ENCODE measurements at places on chromosomes 16 and 17. TPM values are rescaled to one million over a fixed set of nuclear protein-coding genes. Genes with fewer than 3 reads are reported as not detected.

DNA sequence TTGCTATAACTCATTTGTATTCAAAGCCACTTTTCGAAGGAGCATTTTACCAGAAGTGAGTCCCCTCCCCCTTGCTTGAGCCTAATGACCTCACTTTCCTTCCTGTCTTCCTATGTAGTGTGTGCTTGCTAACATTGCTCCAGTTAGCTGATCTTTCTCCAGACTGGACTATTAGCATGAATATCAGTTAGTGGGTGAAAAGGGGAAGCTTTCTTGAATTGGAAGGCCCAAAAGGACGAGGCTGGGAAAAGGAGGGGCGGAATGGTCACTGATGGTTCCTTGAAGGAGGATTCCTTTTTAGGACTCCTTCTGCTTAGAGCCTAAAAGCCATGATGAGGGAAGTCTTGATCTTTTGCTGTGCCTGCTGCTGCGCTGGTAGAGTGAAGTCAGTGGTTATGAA is 11.9 kb downstream of the MAP3K3 start:
- no peak overlapping the region for H3K4me3 ChIP-seq
- H3K27me3 ChIP-seq = no peaks in the 10 kb centered on the region
- peaks cover 5% of the 10 kb centered on the region for H3K36me3 ChIP-seq
- no peak for DNase-seq

Gene RAB26
- 0.26 TPM for total RNA-seq

Gene KRTAP2-1
- not detected for total RNA-seq

Gene SLC5A2
- total RNA-seq = not detected

GRCh38 chr17:32810690-32811089 is 66.2 kb downstream of the MYO1D start:
- H3K27ac ChIP-seq = no peak overlapping the region
- H3K27me3 ChIP-seq = no peaks in the 10 kb centered on the region
- peaks cover 4% of the 10 kb centered on the region for H3K4me1 ChIP-seq
- no peak for DNase-seq
- no peaks in the 10 kb centered on the region for H3K36me3 ChIP-seq

Gene RNU2-1
- total RNA-seq = not detected

DNA sequence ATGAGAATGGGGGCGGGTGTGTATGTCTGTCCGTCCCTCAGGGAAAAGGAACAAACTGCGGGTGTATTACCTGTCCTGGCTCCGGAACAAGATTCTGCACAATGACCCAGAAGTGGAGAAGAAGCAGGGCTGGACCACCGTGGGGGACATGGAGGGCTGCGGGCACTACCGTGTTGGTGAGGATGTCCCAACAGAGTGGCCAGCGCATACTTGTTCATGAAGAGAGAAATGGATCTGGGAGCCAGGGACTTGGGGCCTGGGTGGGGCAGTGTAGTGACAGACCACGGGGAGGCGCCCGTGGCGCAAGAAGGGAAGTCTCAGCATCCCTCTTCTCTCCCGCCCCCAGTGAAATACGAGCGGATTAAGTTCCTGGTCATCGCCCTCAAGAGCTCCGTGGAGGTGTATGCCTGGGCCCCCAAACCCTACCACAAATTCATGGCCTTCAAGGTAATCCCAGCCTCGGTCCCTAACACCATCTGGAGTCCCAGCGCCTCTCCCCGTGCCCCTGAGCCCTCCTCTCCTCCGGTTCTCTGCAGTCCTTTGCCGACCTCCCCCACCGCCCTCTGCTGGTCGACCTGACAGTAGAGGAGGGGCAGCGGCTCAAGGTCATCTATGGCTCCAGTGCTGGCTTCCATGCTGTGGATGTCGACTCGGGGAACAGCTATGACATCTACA is 3.5 kb upstream of the C17orf107 start:
- H3K4me3 ChIP-seq = no peak overlapping the region
- no peaks in the 10 kb centered on the region for H3K27me3 ChIP-seq
- peaks cover 52% of the 10 kb centered on the region for H3K36me3 ChIP-seq
- no peak overlapping the region for H3K27ac ChIP-seq

GRCh38 chr16:4313563-4314531 is 2.0 kb upstream of the GLIS2 start:
- no peaks in the 10 kb centered on the region for H3K36me3 ChIP-seq
- H3K4me3 ChIP-seq = no peak overlapping the region
- H3K27me3 ChIP-seq = peaks cover 45% of the 10 kb centered on the region
- peak overlapping the region; percentile 86 for H3K27ac ChIP-seq

Gene P2RX1
- 2.1 TPM for total RNA-seq

DNA sequence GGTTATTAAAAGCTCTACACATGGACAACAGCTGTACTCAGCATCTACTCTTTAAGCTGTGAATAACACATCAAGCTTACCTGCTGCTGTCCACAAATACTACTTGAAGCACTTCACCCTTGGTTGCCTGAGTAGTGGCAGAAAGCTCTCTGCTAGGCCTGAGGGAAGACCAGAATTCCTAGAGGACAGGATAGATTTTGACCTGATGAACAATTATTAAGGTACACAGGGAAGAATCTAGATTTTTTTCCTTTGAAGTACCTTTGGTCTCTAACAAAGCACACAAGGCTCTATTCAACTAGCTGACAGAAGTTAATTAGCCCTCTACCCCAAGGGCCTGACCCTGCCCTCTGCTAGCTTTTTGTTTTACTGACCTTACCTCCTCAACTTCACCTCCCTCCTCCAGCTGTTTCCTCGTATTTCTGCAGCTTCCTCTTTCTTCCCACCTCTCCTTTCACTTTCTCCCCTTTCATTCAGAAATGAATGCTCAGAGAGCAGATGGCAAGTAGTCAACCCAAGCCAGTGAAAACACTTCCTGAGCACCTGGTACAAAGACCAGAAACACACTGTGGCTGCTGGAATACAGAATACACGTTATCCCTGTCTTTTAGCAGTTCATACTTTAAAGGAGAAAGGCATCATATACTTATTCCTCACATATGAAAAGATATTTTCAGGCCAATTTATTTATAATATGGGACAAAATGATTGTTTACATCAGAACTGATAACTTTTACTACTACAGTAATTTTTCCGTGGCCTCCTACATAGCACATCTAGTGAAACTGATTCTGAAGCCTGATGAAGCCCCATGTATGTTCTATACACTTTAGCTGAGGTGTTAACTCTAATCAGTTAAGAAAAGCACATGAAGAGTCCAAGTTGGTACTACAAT is 5.7 kb upstream of the VEZF1 start:
- H3K27ac ChIP-seq = no peak overlapping the region
- no peaks in the 10 kb centered on the region for H3K36me3 ChIP-seq
- no peaks in the 10 kb centered on the region for H3K27me3 ChIP-seq
- no peak for DNase-seq
- no peak overlapping the region for H3K4me3 ChIP-seq

GRCh38 chr17:71201639-71202038 is 919.2 kb upstream of the SOX9 start:
- H3K27ac ChIP-seq = no peak overlapping the region
- H3K4me3 ChIP-seq = no peak overlapping the region
- DNase-seq = no peak
- no peaks in the 10 kb centered on the region for H3K36me3 ChIP-seq
- H3K4me1 ChIP-seq = no peaks in the 10 kb centered on the region
- no peaks in the 10 kb centered on the region for H3K27me3 ChIP-seq

GRCh38 chr16:29316761-29317183 is 89.7 kb downstream of the NPIPB11 start:
- no peaks in the 10 kb centered on the region for H3K27me3 ChIP-seq
- no peak overlapping the region for H3K4me3 ChIP-seq
- DNase-seq = no peak
- H3K36me3 ChIP-seq = no peaks in the 10 kb centered on the region

DNA sequence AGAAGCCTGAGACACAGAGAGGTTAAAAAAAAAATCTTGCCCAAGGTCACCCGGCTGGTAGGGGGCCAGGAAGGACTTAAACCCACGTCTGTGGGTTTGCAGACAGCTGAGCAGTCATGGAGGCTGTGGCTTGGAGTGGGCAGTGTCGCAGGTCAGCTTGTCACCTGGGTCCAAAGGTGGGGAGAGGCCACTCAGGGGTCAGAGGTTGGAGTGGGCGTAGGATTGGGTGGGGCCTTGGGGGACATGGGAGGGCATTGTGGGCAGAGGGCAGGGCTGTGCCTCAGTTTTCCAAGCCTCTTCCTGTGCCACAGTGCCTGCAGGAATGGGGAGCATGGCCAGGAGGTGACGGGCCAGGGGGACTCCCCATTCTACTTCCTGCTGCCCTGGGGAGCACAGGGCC is 2.0 kb upstream of the NDRG4 start:
- no peaks in the 10 kb centered on the region for H3K36me3 ChIP-seq
- no peak overlapping the region for H3K4me3 ChIP-seq
- DNase-seq = no peak
- H3K27me3 ChIP-seq = peaks cover 4% of the 10 kb centered on the region
- peaks cover 12% of the 10 kb centered on the region for H3K4me1 ChIP-seq
- H3K27ac ChIP-seq = no peak overlapping the region

DNA sequence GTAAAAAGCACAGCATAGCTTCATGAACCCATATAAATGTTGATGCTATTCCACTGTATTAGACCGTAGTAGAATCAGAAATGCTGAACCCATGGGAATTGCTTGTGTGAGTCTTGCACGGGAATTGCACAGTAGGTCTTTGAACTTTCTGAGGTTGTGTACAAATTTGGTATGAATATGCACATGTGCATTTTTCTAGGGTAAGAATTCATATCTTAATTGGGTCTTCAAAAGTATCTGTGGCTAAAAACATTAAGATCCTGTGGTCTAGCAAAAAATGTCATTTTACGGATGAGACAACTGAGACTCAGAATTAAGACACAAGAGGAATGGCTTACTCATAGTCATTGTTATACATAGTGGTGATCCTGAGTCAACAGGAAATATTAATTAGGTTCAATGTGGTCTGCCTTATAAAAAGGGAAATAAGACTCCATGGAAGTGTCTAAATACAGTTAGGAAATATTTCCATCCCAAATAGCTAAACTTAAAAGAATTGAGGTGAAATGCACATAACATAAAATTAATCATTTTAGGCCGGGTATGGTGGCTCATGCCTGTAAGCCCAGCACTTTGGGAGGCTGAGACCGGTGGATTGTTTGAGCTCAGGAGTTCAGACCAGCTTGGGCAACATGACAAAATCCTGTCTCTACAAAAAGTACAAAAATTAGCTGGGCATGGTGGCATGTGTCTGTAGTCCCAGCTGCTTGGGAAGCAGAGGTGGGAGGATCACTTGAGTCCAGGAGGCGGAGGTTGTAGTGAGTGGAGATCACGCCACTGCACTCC is 22.8 kb downstream of the TAOK1 start:
- no peak for DNase-seq
- H3K4me3 ChIP-seq = no peak overlapping the region
- H3K4me1 ChIP-seq = no peaks in the 10 kb centered on the region
- H3K27me3 ChIP-seq = no peaks in the 10 kb centered on the region

Gene TMEM235
- not detected for total RNA-seq

DNA sequence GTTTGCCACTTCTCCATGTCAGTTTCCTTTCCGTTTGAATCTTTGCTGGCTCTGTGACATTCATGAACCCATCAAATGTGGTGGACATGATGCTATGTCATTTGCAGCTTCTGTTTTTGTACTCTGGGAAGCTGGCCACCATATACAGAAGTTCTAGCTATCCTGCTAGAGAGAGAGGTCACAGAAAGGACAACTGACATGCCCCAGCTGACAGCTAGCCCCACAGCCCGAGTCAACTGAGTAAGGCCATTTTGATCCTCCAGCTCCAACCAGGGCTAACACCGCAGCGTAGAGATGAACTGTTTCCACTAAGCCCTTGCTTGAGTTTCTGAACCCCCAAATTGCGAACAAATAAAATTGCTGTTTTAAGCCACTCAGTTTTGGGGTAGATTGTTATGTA is 33.8 kb downstream of the CCDC42 start:
- H3K4me3 ChIP-seq = no peak overlapping the region
- H3K4me1 ChIP-seq = peaks cover 13% of the 10 kb centered on the region
- H3K27me3 ChIP-seq = no peaks in the 10 kb centered on the region
- DNase-seq = no peak
- no peak overlapping the region for H3K27ac ChIP-seq
- H3K36me3 ChIP-seq = no peaks in the 10 kb centered on the region

- H3K4me1 ChIP-seq = peaks cover 6% of the 10 kb centered on the region
- H3K36me3 ChIP-seq = peaks cover 14% of the 10 kb centered on the region
- no peak for DNase-seq
Measured at GRCh38 chr16:57156351-57156703, 29.5 kb downstream of the PSME3IP1 start.

- no peak for DNase-seq
- peaks cover 54% of the 10 kb centered on the region for H3K27me3 ChIP-seq
- peak overlapping the region; percentile 33 for H3K4me3 ChIP-seq
- H3K4me1 ChIP-seq = peaks cover 12% of the 10 kb centered on the region
Measured at GRCh38 chr17:7651097-7651664, 455 bp downstream of the ATP1B2 start.

DNA sequence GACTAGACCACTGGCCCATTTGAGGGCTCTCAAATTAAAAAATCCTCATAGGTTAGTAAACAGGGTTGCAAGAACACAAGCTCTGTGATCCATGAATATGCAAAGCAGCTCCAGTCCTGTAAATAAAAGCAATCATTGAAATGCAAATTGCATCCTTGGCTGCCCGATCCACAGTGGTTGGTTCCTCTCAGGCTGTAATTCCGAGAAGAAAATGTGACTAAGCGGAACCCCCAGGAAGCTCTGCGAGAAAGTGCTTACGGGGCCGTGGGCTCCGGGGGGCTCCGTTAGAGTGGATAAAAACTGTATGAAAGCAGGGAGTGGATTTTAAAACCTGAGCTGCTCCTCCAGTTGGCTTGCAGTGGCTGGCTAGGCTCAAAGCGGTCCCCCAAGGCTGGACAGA is 2.5 kb downstream of the GPRC5B start:
- peaks cover 70% of the 10 kb centered on the region for H3K4me1 ChIP-seq
- no peaks in the 10 kb centered on the region for H3K36me3 ChIP-seq
- peak overlapping the region; percentile 82 for H3K27ac ChIP-seq

Gene GNG13
- total RNA-seq = not detected

DNA sequence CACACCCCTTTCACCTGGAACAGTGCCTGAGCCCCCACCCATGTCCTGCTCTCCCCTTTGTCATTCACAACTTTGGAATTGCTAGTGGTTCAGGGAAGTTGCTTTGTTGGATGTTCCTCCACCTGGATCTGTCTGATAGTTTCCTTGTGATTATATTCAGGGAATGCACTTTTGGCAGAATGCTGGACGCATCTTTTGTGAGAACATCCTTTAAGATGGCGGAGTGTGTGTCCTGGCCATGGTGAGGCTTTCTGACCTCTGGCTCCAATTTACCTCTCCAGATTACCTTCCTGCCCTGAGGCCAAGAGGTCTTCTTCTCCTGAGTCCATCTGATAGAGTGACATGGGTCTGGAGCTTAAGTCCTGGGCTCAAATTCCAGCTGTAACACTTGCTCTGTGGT is 104.6 kb downstream of the CYLD start:
- H3K4me1 ChIP-seq = no peaks in the 10 kb centered on the region
- H3K4me3 ChIP-seq = no peak overlapping the region
- H3K36me3 ChIP-seq = no peaks in the 10 kb centered on the region
- DNase-seq = no peak
- no peaks in the 10 kb centered on the region for H3K27me3 ChIP-seq
- H3K27ac ChIP-seq = no peak overlapping the region

GRCh38 chr17:13869331-13869940 is 199.9 kb upstream of the COX10 start:
- no peaks in the 10 kb centered on the region for H3K27me3 ChIP-seq
- H3K36me3 ChIP-seq = no peaks in the 10 kb centered on the region
- H3K4me1 ChIP-seq = no peaks in the 10 kb centered on the region
- H3K4me3 ChIP-seq = no peak overlapping the region
- H3K27ac ChIP-seq = no peak overlapping the region
